CD8-positive, alpha-beta T cell (primary cell): ENCODE measurements at places on chromosomes 7 and 10.

DNA sequence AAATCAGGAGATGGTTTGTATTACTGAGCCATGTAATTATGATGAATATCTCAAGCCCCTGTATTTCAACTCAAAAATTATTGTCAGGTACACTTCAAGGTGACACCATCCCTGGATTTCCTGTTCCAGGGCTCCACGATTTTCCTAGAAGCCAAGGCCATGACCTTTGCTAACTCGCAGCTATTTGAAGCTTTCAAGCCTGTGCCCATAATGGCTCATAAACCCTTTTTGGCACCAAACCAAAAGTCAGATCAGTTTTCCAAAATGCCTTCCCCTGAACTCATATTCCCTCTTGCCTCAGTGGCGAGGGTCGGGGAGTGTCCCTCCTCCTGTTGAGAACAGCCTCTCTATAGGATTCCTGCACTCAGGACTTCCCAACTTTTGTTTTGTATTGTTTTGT is 70.8 kb downstream of the HIP1 start:
- no peak for DNase-seq

DNA sequence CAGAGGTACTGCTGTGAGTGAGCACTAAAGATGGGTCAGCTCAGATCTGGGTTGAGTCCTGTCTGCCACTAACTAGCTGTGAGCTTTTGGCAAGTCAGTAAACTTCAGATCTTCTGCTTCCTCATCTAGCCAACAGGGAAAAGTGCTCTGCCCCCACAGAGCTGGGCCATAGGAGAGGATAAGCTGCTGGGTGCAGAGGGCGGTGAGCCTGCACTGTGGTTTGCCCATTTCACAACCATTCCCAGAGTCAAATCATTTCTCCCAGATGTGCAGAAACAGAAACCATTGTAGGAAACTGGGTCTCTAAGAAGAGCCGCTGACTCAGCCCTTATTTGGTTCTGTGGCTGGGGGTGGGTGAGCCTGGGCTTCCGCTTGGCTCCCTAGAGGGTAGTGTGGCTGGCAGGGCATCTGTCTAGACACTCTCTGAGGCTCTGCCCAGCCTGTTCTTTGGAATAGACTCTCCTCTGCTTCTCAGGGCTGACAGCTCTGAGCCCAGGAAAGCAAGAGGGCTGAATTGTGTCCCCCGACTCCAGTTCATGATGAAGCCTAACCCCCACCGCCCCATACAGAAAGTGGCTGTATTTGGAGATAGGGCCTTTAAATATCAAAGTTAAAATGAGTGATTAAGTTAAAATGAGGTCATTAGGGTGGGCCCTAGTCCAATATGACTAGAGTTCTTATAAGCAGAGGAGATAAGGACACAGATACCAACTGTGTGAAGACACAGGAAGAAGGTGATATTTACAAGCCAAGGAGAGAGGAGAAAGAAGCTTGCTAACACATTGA is 29.5 kb upstream of the ARHGAP22 start:
- no peak for DNase-seq

- DNase-seq = no peak
Measured at GRCh38 chr10:6511347-6511746, 68.7 kb downstream of the PRKCQ start.

- no peak for DNase-seq
Measured at GRCh38 chr10:11012421-11013295, 5.0 kb upstream of the CELF2 start.

DNA sequence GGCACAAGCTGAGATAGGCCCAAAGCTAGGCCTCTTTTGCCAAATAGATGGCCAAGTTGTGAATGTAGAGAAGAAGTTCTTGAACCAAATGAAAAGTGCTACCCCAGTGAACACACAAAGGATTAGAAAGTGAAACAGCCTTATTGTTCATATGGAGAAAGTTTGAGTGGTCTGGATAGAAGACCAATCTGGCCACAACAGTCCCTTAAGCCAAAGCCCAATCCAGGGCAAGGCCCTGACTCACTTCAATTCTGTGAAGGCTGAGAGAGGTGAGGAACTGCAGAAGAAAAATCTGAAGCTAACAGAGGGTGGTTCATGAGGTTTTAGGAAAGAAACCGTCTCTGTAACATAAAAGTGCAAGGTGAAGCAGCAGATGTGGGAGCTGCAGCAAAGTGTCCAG is 18.7 kb upstream of the ATP6V0A4 start:
- DNase-seq = no peak

GRCh38 chr7:80885757-80886156 is 33.1 kb downstream of the SEMA3C start:
- no peak for DNase-seq

GRCh38 chr7:21108182-21108581 is 319.7 kb upstream of the SP4 start:
- no peak for DNase-seq
